GM04504 (cell line): ENCODE measurements at places on chromosomes 12 and 14.
A peak's percentile ranks its signal among the peaks of the same experiment; 100 is the strongest.

GRCh38 chr12:62726471-62726980 lies 208.4 kb downstream of the PPM1H start:
- no peak for DNase-seq

DNA sequence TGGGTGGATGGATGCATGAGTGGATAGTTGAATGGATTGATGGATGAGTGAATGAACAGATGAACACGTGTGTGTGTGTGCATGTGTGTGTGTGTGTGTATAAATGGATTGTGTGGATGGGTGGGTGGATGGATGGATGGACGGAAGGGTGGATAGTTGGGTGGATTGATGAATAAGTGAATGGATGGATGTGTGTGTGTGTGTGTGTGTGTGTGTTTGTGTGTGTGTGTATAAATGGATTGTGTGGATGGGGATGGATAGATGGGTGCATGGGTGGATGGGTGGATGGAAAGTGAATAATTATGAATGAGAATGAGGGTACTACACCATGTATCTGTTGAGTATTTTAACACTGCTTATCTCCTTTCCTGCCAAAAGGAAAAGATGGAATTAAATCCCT lies 986 bp downstream of the KRT77 start:
- DNase-seq: no peak

DNA sequence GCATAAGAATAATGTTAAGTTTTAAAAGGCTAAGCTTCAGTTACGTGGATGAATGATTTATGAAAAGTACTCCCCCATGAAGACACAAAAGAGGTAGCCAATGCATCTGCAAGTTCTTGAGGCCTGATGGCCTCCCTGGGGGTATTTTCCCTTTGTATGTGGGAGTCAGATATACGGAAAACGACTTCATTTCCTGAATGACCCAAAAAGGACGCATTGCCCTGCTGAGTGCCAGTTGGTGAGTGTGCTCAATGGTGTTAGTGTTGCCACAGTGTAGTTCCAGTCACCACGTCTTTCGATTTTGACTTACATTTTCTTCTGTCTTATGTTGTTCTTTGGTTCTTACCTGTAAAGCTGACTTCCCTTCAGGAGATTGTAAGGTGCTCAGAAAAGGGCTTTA lies 8.0 kb downstream of the ETV6 start:
- no peak for DNase-seq

DNA sequence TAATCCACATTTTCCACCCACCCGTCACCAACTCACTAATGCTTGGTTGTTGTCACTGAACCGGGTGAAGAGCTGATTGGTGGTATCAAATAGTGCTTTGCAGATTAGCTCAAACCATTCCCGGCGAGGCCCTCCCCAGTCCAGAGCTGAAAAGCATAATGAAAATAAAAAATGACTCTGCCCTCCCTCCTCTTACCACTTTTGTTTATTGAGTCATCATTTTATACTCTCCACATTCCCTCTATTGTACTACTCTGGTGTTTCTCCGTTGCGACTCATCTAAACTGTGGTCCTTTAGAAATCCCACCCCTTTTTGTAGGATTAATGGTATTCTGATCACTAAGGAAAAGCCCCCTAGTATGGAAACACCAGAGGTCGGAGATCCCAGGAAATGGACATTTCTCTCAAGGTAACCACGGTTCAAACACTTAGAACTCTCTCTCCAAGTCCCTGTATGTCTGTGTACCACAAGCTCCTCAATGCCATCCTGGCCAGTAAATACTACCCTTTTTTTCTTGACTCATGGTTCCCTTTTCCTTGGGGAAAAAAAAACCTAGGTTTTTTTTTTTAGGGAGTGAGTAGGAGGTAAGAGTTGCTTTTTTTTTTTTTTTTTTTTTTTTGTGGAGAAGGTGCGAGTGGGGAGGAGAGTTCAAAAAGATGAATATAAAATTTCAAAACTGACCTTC lies 42.0 kb downstream of the AREL1 start:
- DNase-seq: no peak

GRCh38 chr14:97930166-97930565 lies 1133.0 kb downstream of the VRK1 start:
- DNase-seq: no peak

GRCh38 chr14:80388980-80389711 lies 177.8 kb upstream of the DIO2 start:
- DNase-seq: peak; percentile 78

DNA sequence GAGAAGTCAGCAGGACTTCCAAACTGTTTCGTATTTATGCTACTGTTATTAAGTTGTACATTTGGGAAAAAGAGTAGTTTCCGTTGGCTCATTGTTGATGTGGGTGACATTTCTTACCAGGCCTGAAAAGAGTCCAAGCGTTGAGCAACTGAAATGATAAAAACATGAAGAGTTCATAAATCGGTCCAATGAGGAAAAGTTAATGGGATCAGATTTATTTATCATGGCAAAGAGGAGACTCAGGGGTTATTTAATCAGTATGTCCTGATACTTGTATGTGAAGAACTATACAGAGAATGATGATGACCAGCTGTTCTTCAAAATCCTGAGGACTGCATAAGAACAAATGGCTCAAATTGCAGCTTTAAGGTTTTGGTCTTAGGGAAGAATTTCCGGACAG lies 7.7 kb downstream of the VRK1 start:
- DNase-seq: no peak

DNA sequence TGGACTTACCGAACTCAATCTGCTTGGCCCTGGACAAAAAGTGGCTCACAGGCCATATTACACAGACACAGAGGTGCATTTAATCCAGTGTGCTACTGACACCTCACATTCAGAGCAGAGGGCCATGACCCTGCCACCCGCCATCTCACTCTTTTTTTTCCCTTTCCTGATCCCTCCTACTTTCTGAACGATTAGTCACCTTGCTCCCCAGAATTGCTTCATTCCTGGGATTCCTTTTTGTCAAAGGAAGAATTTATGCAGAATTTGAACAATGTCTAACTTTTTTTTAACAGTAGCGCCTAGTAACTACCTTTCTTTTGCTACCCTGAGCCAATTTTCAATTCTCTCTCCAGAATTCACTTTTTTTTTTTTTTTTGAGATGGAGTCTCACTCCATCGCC lies 4.6 kb downstream of the PKP2 start:
- no peak for DNase-seq

DNA sequence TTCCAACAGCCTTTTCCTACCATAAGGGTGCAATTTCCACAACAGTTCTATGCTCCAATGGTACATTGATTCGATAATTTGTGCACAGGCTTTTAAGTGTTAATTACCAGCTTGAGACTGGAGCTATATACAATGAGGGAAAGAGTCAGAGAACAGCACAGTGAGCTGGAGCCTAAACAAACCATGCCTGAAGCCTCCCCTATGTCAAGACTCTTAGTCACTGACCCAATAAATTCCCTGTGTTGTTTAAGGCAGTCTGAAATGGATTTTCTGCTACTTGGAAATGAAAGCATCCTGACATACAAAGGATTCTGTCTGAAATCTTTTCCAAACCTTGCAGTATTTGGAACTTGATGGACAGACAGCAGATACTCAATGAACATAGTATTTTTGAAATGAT lies 149.0 kb downstream of the EFCAB11 start:
- DNase-seq: no peak

GRCh38 chr12:120116441-120116791 lies at the start of gene RAB35:
RAB35 (minus strand) TSS chr12:120116753; CDS start chr12:120116650, 103 bp downstream.
- no peak for DNase-seq

DNA sequence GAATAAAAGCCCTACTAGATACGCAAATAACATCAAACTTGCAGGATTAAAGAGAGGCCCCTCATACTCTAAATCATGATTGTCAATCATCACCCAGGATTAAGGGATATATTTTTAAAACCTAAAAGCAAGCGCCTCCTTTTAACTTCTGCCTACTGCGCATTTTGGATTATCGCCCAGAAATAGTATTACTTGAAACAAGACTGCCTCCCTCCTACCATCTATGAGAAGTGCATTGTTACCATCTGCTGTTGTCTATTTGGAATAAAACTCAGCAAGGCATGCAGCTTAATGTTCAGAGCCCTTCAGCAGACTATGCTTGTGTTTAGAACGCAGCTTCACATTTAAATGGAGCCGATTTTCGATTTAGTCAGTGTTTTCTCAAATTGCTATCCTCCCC lies 79.6 kb downstream of the EXOC5 start:
- DNase-seq: peak; percentile 10

GRCh38 chr12:42448841-42449240 lies 122.9 kb downstream of the PPHLN1 start:
- no peak for DNase-seq

DNA sequence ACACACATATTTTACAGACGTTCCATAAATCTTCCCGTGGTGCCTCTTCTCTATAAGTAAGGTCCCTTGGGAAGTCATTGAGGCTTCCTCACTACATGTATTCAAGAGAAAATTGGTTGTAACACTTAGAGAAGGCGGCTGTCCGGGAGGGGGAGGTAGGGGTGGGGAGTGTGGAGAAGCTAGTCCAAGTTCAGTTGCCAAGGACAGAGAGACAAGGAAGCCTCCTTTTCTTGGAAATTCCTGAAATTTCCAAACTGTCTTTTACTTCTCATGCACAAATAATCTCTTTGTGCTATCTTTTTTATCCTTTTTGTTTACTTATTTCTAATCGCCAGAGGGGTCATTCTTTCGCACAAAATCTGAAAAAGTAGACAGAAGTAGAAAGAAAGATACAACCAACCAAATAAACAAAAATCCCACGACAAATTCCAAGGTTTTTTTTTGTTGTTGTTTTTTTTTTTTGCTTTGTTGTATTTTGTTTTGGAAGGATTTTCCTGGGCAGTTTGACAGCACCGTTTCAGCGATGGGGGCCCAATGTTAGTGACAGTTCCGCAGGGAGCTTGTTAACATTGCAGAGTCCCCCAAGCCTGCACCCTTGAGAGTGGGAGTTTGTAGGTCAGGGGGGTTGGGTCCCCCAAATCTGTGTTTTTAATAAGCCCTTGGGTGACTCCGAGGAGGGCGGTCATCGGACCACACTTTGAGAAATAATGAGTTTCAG lies 45.2 kb downstream of the MAP1LC3B2 start:
- no peak for DNase-seq

DNA sequence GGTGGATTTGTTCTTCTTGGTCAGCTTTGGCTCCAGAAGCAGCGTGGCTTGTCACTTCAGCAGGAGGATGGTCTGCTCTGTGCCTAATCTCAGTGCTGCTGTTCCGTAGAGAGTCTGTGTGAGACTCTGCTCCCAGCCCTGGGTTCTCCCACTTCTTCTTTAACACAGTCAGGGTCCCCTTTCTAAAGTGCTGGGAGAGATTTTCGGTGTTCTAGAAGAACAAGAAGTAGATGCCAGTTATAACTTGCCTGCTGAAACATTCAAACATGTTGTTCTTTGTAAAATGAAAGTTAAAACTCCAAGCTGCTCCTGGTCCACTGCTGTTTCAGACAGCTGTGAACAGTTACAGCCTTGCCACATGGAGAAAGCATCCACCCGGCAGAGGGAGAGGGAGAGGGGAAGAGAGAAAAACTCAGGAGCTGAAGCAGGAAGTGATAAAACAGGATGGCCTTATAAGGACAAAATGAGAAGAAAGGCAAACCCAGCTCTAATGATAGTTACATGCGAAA lies 55.2 kb upstream of the CERS5 start:
- DNase-seq: peak; percentile 88

DNA sequence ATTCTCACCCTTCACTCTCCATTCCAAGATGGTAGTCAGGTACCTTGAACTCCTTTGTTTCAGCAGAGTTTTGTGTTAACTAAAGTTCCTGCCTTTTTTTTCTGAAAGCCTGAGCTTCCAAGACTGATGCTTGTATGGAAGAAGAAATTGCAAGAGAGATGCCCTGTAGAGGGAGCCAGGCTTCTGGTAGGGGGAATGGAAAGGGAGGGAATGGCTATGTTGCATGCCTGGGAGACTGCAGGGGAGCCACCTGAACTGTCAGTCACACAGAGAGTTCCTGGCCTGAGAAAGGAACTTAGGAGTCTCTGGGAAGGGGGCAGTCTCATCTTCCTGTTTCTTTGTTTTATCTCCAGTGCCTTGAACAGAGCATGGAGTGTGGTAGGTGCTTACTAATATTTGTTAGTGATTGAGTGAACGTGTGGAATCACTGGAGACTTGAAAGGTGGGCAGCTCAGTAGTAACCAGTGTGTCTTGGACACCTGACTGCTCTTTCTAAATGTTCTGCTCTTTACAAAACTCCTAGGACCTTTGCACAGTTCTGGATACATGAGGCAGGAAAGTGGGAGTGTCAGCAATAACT lies 132.2 kb downstream of the ANO4 start:
- DNase-seq: no peak

GRCh38 chr12:108633081-108633533 lies 587 bp downstream of the SELPLG start:
- DNase-seq: no peak

DNA sequence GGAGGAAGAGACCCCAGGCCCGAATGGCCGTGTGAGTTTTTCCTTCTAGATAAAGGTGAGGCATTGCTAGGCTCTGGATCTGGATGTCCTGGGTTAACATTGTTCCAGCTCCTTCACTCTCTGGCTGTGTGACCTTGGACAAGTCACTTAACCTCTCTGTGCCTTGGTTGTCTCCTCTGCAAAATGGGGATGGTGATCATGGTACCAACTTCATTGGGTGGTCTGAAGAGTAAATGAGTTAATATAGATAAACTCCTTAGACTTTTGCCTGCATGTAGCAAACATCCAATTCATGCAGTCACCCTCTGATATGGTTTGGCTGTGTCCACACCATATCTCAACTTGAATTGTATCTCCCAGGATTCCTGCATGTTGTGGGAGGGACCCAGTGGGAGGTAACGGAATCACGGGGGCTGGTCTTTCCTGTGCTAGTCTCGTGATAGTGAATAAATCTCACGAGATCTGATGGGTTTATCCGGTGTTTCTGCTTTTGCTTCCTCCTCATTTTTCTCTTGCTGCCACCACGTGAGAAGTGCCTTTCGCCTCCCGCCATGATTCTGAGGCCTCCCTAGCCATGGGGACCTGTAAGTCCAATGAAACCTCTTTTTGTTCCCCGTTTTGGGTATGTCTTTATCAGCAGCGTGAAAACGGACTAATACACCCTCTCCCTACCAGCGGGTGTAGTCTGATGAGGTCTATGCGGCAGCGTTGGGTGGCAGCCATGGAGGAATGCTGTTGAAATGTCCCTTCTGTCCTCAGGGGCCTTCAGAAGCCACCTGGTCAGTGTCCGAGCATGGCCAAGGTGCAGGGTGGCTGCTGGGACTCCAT lies 256.1 kb downstream of the GLT1D1 start:
- DNase-seq: no peak

DNA sequence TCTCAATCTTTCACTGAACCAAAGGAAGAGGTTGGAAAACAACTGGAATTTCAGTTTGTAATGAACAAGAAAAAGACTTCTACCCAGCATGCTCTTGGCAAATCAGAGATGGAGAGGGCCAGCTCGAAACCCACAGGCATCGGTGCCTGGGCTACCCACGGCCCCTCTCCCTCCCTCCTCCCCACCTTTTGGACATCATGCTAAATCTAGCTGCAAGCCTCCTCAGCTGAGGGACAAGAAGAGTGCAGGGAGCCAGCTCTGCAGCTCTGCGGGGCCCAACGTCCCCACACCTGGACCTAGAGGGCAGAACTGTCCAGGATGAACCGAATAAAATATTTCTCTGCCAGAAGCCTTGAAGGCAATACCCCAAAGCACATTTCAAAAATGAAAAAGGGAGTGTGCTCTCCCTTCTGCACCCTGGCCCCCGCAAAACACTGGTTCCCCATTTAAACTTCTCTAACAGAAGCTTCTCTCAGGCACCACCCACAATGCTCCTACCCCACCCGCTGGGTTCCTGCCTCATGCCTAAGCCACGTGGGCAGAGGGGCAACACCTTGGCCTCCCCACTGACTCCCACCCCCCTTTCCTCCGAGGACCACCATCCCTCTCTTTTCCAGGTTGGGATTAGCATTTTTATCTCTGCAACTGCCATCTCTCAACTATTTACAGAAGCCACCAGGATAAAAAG lies 8.2 kb downstream of the CAMKK2 start:
- no peak for DNase-seq
